H9 (cell line): ENCODE measurements at places on chromosomes 3 and 15.
A peak's percentile ranks its signal among the peaks of the same experiment; 100 is the strongest.

DNA sequence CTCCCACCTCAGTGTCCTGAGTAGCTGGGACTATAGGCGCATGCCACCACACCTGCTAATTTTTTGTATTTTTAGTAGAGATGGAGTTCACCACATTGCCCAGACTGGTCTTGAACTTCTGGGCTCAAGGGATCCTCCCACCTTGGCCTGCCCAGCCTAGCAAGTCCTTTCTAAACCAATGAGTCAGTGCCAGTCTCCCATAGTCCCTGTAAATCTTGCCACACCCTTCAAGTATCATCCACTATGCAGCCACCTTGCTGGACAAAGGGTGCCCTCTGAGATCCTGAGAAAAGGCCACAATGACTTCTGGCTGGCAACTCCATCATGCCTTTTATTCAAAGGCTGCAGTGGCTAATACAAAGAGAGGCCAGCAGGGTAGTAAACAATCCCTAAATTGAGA is 184.0 kb downstream of the ABHD5 start:
- DNase-seq = peak; percentile 19

DNA sequence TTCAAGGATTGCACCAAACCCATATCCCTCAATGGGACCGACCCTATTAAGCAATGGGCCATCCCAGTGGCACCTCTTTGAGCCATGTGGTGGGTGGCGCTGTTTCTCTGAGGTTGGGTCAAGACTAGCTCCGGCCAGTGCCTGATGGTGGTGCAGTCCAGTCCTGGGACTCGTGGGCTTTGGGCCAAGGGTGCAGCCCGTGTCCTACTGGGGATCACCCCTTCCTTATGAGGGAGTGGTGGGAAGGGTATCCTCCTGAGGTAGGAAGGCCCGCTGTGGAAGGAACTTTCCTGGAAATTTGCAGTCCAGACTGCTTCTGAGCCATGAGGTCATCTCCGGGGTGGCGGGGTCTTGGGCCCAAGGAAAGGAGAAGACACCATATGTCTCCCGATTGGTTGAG is 231.6 kb downstream of the SNRPN start:
- DNase-seq = no peak

- DNase-seq = peak; percentile 75
Observed at GRCh38 chr3:142888481-142889211, at the start of gene PCOLCE2. PCOLCE2 (minus strand) TSS chr3:142889083; CDS start chr3:142888896, 187 bp downstream.

DNA sequence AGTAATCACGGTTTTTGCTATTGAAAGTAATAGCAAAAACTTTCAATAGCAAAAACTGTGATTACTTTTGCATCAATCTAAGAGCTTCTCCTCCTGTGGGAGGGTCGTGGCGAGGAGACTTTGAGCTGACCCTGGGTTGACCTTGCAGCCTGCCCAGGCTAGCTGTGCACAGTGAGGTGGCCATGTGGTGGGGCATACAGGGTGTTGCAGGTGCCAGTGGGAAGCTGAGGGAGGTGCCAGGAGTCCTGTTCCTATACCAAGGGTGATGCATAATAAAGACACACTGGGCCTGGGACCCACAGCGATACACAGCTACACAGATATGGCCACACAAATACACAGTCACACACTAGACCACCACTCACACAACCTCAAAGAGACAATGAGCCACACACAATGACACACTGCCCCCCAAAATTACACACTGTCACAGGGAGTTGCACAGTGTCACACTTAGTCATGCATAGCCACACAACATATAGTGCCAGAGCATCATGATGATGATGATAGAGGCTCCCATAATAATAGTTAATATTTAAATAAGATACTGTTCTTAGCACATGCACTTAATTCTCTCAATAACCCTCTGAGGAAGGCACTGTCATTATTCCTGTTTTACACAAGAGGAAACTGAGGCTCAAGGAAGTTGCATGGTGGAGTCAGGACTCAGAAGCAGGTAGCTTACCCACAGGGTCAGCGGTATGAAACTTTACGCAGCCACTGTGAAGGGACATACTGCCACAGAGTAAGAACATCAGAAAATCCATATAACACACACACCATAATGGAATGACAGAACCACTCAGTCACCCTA is 6.3 kb downstream of the PLCD1 start:
- DNase-seq = peak; percentile 18

DNA sequence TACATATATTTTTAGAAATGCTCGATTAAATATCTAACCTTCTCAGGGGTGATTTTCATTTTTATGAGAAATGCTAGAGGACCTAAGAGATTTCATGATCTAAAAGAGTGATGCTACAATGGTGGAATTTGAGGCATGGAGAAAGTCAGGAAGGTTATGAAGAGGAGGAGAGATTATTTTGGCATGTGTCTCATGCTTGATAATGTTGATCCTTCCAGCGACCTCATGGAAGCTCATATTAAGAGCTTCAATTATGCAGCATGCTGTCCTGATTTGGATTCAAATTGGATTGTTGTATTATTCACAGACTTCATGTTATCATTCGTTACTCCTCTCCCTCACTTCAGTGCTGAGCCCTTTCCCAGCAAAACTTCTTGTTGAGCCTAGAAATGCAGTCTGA is 112.5 kb downstream of the RAP2B start:
- no peak for DNase-seq

- DNase-seq = no peak
Observed at GRCh38 chr3:24420224-24420623, 74.4 kb downstream of the THRB start.

GRCh38 chr3:26252001-26252400 is 370.6 kb upstream of the LRRC3B start:
- DNase-seq = no peak

- DNase-seq = peak; percentile 69
Observed at GRCh38 chr3:173529062-173529711, 131.6 kb downstream of the NLGN1 start.
